ENCODE measurements at places on chromosomes 5 and 9.

DNA sequence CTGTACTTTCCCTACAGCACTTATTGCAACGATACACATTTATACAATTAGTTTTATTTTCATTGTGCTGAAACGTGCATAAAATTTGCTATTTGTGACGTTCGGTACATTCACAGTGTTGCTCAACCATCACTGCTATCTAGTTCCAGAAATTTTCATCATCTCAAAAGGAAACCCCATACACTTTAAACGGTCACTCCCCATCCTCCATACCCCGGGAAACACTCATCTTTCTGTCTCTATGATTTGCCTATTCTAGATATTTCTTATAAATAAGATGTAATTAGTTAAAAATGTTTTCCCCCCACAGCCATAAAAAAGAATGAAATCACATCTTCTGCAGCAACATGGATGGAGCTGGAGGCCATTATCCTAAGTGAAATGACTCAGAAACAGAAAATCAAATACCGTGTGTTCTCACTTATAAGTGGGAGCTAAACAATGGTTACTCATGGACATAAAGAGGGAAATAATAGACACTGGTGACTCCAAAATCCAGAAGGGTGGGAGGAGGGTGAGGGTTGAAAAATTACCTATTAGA is 40.2 kb upstream of the TEX48 start:
- no peak for DNase-seq
- no peaks in the 10 kb centered on the region for H3K27me3 ChIP-seq
- peaks cover 10% of the 10 kb centered on the region for H3K36me3 ChIP-seq
- no peak overlapping the region for H3K4me3 ChIP-seq

GRCh38 chr9:105881654-105882349 is 187.5 kb downstream of the TMEM38B start:
- H3K36me3 ChIP-seq, result no peaks in the 10 kb centered on the region
- no peaks in the 10 kb centered on the region for H3K27me3 ChIP-seq
- H3K4me3 ChIP-seq, result no peak overlapping the region
- H3K4me1 ChIP-seq, result peaks cover 5% of the 10 kb centered on the region
- peak; percentile 76 for DNase-seq

DNA sequence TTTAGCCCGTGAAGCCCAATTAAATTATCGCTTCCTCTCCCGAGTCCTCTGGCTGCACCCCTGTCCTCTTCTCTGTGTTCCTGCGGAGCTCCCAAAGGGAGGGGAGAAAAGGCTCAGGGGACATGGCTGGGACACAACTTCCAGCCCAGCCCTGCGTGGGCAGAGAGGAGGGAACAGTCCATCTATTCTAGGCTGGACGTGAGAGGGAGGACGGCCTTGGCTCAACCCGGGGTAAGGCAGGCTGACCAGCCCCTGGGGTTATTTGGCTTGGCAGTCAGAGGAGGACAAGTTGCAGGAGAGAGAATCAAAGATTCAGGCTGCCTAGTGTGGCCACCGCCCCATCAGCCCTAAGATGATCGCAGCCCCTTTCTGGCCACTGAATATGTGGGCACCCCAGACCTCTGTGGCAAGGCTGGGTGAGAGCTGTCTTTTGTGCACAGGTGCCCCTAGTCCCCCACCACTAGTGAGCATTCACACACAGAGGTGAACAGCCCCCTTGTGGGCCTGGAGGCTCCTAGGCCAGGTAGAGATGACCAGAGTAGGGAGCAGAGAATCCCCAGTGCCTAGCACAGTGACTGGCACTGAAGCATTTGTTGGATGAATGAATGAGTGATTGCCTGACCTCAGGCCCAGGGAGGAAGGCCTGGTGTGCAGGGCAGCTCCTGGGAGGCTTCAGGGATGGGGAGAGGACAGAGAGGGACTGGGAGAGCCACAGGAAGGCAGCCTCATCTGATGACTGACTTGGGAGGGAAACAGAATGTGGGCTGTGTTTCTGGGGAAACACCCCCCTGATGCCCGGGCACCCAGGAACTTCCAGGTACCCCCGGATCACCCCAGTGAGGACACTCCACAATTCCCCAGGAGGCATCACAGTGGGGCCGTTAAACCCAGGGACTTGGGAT is 133.9 kb downstream of the C9orf50 start:
- DNase-seq, result peak; percentile 20
- peak overlapping the region; percentile 97 for H3K27ac ChIP-seq
- H3K4me3 ChIP-seq, result peak overlapping the region; percentile 85
- H3K36me3 ChIP-seq, result peaks cover 18% of the 10 kb centered on the region

DNA sequence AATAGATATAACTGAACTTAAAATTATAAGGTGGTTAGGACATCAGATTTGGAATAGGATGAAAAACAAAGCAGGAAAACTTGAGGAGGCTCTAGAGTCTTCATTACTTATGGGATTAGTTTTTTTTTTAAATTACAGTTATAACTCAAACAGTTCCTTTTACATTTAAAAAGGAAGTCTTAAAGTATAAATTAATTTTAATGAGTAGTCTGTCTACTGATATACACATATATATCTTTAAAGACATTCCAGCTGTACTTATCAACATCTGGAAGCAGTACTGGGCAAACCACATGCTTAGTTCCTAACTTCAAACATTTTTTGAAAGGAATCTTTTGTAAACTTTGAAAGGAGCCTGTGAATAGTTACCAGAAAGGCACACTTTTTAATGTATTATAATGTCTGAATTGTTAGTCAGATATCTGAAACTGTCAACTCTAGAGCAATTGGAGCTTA is 6.0 kb downstream of the ACTBL2 start:
- H3K27ac ChIP-seq, result no peak overlapping the region
- H3K4me1 ChIP-seq, result no peaks in the 10 kb centered on the region
- H3K27me3 ChIP-seq, result peaks cover 4% of the 10 kb centered on the region
- no peaks in the 10 kb centered on the region for H3K36me3 ChIP-seq
- no peak overlapping the region for H3K4me3 ChIP-seq
- DNase-seq, result no peak

DNA sequence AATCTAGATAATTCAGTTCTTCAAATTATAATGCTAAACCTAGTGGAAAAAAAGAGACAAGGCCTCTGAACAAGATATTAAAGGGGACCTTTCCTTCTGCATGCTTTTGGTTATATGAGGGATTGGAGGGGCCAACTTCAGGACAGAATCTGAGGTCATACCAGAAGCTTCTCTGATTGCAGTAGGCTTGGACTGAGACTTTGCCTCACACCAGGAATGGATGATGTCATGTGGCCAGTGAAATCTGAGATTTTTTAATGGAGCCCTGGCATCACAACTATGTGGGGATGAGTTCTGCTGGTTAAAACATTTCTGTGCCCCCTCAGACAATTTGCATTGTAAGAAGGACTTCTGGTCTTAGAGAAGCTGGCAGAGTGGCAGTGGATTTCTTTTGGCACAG is 88.6 kb downstream of the ANGPTL2 start:
- no peaks in the 10 kb centered on the region for H3K36me3 ChIP-seq
- H3K4me3 ChIP-seq, result no peak overlapping the region
- no peaks in the 10 kb centered on the region for H3K27me3 ChIP-seq
- no peaks in the 10 kb centered on the region for H3K4me1 ChIP-seq
- no peak for DNase-seq
- no peak overlapping the region for H3K27ac ChIP-seq

DNA sequence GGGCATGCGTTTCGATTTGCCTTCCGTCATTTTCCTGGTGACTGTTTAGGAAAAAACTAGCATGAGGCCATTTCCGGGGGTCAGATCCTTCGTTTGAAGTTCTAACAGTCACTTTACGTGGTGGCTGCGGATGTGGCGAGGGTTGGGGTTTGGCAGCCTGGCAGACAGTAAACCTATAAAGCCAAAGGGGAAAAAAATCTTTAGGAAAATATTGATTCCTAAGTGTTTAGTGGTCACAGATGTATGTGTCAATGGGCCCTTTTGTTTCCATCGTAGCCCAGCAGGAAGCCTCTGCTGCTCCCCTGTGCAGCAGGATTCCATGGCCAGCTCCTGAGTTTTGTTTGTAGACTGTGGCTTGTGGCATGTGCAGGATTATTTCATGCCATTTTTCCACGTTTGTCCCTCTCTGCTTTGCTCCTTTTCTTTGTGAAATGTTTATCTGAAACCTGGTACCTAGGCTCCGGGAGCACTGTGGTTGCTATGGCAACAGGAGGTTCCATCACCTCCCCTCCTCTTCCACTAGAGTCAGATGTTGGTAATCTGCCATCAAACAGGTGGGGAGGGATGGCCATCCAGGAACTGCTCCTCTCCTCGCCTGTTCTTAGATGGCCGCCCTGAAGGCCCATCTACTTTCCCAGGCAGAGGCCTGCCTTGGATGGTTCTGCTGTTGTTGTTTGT is 202.3 kb downstream of the AOPEP start:
- peaks cover 4% of the 10 kb centered on the region for H3K36me3 ChIP-seq
- no peak for DNase-seq
- H3K4me1 ChIP-seq, result no peaks in the 10 kb centered on the region
- no peak overlapping the region for H3K4me3 ChIP-seq

GRCh38 chr5:127718181-127718580 is 15.0 kb downstream of the CCDC192 start:
- H3K4me3 ChIP-seq, result no peak overlapping the region
- DNase-seq, result no peak
- peaks cover 7% of the 10 kb centered on the region for H3K27me3 ChIP-seq
- no peak overlapping the region for H3K27ac ChIP-seq
- H3K4me1 ChIP-seq, result no peaks in the 10 kb centered on the region

DNA sequence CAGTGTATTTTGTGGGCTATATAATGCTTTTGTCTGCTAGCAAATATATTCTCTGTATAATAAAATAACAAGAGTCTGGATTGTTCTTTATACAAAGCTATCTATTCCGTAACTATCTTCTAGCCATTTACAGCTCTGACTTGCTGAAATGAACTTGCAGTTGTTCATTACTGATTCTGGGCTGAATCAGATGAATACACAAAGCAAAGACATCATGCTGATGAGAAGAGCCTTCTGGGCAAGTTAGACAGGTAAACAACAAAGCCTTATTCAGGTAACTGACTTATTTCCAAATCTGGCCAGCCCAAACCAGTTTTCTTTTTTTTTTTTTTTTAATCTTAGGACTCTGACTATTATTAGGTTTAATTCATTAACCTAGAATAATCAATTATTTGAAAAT is 255.5 kb downstream of the KIAA0825 start:
- H3K27ac ChIP-seq, result no peak overlapping the region
- H3K36me3 ChIP-seq, result no peaks in the 10 kb centered on the region
- DNase-seq, result no peak
- no peak overlapping the region for H3K4me3 ChIP-seq
- H3K4me1 ChIP-seq, result no peaks in the 10 kb centered on the region
- no peaks in the 10 kb centered on the region for H3K27me3 ChIP-seq

DNA sequence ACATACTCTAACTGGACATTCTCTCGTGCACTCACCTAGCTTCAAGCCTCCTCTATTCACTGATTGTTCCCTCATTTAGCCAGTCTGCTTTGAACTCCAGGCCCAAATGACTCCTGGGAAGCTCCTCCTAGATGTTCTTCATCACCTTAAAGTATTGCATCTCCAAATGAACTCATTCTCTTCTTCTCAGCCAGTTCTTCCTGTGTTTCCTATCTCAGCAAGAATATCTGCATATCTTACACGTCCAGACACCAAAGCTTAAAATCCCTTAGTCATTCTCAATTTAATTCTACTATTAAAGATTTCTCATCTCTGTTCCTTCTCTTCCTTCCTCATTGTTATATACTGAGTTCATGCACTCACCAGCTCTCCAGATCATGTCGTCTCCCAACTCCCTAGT is 118.6 kb upstream of the DAB2 start:
- H3K4me3 ChIP-seq, result no peak overlapping the region
- no peak for DNase-seq
- H3K27me3 ChIP-seq, result peaks cover 2% of the 10 kb centered on the region
- H3K4me1 ChIP-seq, result peaks cover 7% of the 10 kb centered on the region

DNA sequence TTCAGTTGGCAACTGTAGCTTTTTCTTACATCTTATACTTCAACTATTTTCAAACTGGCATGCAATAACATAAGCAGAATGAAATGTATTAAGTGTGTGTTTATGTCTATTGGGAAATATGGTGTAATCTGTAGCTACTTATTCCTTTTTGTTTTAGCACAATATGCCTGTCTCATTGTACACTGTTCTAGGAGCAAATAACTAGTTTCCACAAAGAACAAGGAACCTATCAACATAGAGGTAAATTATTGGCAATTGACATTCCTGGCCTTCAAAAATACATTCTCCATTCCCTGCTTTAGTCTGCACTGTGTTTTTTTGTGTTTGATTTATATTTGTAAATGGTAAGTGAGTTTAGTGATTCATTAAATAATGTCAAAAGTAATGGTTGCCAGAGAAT is 75.7 kb downstream of the FBXL7 start:
- H3K27me3 ChIP-seq, result no peaks in the 10 kb centered on the region
- no peak overlapping the region for H3K4me3 ChIP-seq
- no peak overlapping the region for H3K27ac ChIP-seq
- no peak for DNase-seq
- H3K36me3 ChIP-seq, result no peaks in the 10 kb centered on the region

DNA sequence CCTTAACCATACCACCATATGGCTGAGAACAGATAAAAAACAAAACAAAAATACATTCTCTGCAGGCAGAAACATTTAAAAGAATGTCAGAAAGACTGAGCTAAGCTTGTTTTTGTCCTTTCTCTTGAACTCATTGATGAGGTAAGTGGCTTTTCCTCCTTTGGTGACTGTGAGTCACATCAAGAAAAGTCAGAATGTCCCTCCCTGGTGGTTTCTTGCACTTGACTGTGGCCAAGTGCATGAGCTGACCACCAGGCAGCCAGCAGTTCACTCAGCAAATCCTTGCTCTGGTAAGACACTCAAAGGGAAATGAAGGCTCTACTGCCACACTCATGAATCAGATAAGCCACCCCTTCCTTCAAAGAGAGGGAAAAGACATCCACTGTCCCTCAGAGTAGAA is 970.9 kb downstream of the TAF11L14 start:
- no peaks in the 10 kb centered on the region for H3K4me1 ChIP-seq
- no peak for DNase-seq
- no peak overlapping the region for H3K27ac ChIP-seq
- H3K27me3 ChIP-seq, result no peaks in the 10 kb centered on the region
- H3K4me3 ChIP-seq, result no peak overlapping the region

DNA sequence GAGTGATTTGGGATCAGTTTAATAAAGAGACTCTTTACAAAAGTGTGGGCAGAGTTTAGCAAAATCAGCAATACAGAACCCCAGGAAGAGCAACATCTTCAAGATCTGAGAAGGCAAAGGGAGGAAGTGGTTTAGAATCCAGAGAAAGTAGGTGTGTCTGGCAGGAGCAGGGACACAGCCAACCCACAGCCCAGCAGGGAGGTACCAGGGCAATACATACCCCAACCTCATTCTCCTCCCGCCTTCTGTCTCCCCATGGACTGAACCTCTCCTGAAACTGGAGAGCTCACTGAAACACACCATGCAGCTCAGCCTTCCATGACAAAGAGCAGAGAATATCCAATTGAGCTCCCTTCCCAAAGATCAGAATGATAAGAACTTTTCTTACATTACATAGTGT is 283.4 kb downstream of the PRELID2 start:
- no peak for DNase-seq
- H3K27me3 ChIP-seq, result no peaks in the 10 kb centered on the region
- no peak overlapping the region for H3K4me3 ChIP-seq
- no peaks in the 10 kb centered on the region for H3K36me3 ChIP-seq
- H3K27ac ChIP-seq, result no peak overlapping the region
